ENCODE measurements at places on chromosomes 5 and 9.

GRCh38 chr5:154501566-154501965 lies 23.5 kb upstream of the HAND1 start:
- no peak for DNase-seq

DNA sequence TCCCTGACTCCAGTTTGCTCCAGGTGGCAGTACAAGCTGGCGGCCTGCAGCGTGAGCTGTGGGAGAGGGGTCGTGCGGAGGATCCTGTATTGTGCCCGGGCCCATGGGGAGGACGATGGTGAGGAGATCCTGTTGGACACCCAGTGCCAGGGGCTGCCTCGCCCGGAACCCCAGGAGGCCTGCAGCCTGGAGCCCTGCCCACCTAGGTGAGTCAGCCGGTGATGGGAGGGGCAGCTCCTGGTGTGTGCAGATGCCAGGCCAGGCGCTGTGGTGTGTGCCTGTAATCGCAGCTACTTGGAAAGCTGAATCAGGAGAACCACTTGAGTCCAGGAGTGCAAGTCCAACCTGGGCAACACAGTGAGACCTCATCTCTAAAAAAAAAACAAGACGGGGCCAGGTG lies 10.0 kb upstream of the CACFD1 start:
- DNase-seq: no peak

GRCh38 chr9:36903541-36904435 lies 130.3 kb downstream of the PAX5 start:
- peak; percentile 46 for DNase-seq

- DNase-seq: no peak
Measured at GRCh38 chr9:72542917-72543316, 21.5 kb downstream of the TMC1 start.

DNA sequence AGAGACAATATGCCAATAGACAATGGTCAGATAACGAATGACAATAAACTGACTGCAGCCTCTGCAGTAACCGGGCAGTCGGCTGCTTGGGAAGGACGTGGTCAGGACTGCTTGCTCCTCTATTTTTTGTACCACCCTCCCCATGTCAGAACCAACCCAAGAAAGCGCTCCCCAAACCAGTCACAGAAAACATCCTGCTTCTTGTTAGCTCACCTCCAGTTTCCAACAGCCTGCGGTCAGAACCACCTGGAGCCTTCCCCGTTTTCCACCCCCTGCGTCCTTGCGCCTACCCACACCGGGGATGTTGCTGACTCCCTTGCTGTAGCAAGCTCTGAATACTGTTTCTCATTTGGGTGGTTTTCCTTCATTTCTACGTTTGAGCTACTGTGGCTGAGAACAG lies 1.7 kb upstream of the MRNIP start:
- no peak for DNase-seq

DNA sequence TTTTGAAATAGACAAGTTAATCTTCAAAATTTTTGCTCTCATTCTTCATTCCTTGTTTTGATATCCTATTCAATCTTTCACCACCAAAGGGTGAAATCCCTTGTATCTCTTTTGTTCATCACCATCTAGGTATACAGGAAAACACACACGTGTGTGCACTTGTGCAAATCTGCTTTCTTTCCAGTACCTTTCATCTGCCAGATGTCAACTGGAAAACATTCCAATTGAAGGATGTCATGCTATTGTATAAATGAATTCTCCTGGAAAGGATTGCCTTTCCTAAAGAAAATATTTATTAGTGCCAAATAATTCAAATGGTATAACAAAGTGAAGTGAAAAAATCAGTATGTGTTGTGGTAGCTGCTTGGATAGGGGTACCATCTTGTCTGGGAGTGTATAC lies 123.7 kb downstream of the RANBP17 start:
- peak; percentile 12 for DNase-seq

DNA sequence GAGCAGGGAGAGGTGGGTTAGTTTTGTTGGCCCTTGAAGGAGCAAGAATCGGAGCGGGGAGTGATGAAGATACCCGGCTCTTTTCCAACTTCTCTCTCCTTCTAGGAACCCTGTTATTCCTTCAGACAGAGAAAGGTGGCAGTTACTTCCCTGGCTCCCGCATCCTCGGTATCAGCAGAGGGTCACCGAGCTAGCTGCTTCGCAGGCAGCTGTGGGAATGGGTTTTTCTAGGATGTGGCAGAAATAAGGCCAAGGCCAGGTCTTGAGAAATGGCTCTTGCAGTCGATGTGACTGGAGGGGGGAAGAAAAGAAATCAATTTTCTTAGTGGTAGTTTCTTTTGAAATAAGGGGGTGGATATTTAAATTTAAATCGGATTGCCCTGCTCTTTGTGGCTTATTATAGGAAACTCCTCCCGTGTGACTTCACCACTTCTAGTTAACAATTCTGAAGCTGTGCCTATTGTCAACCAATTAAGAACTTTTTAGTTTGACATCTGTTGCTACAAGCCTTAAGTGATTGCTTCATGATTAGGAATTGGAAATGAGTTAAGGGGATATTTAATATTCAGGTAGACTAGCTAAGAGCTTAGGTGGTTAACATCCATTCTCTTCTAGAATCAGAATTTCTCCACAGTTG lies 1.4 kb downstream of the SAP30L start:
- no peak for DNase-seq

- no peak for DNase-seq
Measured at GRCh38 chr5:170111088-170111785, 5.5 kb downstream of the FOXI1 start.

- peak; percentile 71 for DNase-seq
Measured at GRCh38 chr5:171647904-171648260, 137.7 kb upstream of the SMIM23 start.
